Pancreas (tissue), 10 donors: ENCODE measurements at places on chromosomes 6 and 20. TPM values are rescaled to one million over a fixed set of nuclear protein-coding genes. Genes with fewer than 3 reads are reported as not detected.

DNA sequence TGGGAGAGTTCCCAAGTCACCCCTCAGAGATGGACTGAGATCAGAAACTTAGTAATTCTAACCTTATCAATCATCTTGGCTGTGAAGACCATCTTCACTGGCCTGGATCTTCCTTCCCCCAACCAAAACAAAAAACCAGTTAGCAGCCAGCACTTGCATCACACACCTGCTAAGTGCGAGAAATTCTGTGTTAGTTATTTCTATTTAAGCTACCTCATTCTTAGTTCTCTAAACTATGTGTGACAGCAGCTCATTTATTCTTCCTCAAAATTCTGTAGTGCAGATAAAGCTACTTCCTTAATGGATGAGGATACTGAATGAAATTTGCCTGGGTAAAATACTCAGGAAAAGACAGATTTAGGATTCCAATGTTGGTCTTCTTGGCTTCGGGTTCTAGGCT lies 18.2 kb upstream of the TAGAP start:
- H3K27me3 ChIP-seq: no peaks in the 10 kb centered on the region
- H3K36me3 ChIP-seq: no peaks in the 10 kb centered on the region

DNA sequence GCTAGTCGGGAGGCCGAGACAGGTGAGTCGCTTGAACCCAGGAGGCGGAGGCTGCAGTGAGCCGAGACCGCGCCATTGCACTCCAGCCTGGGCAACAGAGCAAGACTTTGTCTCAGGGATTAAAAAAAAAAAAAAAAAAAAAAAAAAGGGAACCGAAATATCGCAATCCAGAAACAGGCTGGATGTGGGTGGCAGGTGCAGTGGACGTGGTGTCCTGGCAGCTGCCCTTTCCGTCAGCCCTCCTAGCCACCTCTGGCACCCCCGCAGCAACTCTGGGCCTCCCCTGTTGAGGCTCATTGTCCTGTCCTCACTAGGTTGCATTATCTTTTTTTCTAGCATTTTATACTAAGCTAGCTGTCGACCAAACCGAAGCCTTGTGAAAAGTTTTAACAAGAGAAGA lies 113.5 kb downstream of the DTNBP1 start:
- no peaks in the 10 kb centered on the region for H3K27me3 ChIP-seq
- H3K27ac ChIP-seq: no peak overlapping the region
- no peaks in the 10 kb centered on the region for H3K4me1 ChIP-seq
- H3K36me3 ChIP-seq: no peaks in the 10 kb centered on the region
- no peak for DNase-seq
- H3K4me3 ChIP-seq: no peak overlapping the region

DNA sequence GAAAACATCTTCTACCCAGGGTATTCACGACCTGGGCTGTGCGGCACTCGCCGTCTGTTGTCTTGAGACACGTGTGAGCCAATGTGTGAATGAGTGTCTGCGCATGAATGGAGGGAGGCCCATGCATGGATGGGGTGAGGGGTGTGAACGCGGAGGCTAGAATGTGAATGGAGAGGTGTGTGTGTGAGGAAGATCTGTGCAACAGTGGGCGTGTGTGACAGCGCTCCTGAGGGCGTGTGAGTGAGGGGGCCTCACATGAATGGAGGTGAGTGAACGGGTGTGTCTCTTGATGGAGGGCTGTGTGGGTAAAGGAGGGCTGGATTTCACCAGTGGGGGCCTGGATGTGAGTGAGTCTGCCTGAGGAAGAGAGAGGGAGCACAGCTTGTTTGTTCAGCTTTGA lies 146.0 kb downstream of the LRFN2 start:
- no peaks in the 10 kb centered on the region for H3K36me3 ChIP-seq
- H3K27me3 ChIP-seq: no peaks in the 10 kb centered on the region
- DNase-seq: no peak
- no peak overlapping the region for H3K4me3 ChIP-seq

IL17F gene
- not detected for total RNA-seq

RPP40 gene
- 2.6 TPM for total RNA-seq

TMEM242 gene
- total RNA-seq: 5.5 TPM

- peak overlapping the region; percentile 84 for H3K27ac ChIP-seq
- no peak for DNase-seq
Measured at GRCh38 chr20:31547720-31548298, 33.6 kb downstream of the HM13 start.

DNA sequence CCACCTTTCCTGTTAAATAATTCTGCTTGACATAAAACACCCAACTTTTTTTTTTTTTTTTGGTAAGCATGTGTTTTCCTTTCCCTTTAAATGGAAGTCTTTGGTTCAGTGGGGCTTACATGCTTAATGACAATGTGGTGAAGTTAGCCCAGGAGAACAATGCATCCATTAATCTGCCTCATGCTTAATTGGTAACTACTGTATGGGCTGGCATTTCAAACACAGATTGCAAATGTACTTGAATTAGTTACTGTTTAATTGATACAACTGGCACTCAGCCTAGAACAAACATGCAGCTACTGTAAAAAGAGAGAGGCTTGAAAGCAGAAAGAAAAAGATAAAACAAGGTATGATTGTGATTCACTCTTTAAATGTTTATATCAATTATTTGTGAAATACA lies 483.6 kb upstream of the NOX3 start:
- H3K27me3 ChIP-seq: no peaks in the 10 kb centered on the region
- H3K4me1 ChIP-seq: peaks cover 13% of the 10 kb centered on the region
- no peak for DNase-seq
- no peak overlapping the region for H3K4me3 ChIP-seq
- no peak overlapping the region for H3K27ac ChIP-seq
- H3K36me3 ChIP-seq: no peaks in the 10 kb centered on the region

DNA sequence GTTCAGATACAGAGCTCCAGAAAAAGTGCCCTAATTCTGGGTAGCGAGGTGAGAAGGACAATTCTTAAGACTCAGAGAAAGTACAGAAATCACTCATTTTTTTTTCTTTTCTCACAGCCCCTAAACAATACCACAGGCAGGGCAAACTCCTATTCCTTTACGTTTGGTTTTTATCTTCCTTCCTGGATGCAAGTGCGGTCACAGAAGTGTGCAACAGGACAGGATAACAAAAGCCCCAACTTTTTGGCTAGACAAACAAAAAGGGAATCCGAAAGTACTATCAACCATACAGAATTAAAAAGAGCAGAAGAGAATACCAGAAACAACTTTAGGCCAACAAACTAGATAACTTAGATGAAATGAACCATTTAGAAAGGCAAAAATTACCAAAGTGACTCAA lies 18.4 kb upstream of the BEND6 start:
- H3K27ac ChIP-seq: no peak overlapping the region
- no peaks in the 10 kb centered on the region for H3K36me3 ChIP-seq
- no peaks in the 10 kb centered on the region for H3K4me1 ChIP-seq
- H3K4me3 ChIP-seq: no peak overlapping the region
- DNase-seq: no peak

DNA sequence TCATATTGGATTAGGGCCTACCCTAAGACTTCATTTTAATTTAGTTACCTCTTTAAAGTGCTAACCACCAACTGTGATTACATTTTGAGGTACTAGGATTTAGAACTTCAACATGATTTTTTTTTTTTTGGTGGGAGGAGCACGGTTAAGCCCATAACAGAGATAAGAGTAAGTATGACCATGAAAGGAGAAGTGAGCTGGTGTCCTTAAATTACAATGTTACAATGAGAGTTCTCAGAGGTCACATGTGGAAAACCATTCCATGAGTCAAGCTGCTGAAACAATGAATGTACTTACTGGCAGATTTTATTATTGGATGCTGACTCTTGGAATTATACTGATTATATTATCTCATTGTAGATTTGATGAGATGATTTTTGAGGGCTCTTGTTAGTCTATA lies 779.3 kb upstream of the CITED2 start:
- DNase-seq: no peak
- no peak overlapping the region for H3K4me3 ChIP-seq
- no peak overlapping the region for H3K27ac ChIP-seq
- H3K36me3 ChIP-seq: no peaks in the 10 kb centered on the region
- H3K4me1 ChIP-seq: no peaks in the 10 kb centered on the region

GRCh38 chr6:3740551-3741476 lies 10.7 kb downstream of the PXDC1 start:
- H3K27ac ChIP-seq: no peak overlapping the region
- no peak for DNase-seq
- H3K36me3 ChIP-seq: peaks cover 11% of the 10 kb centered on the region
- H3K4me3 ChIP-seq: no peak overlapping the region
- H3K4me1 ChIP-seq: peaks cover 5% of the 10 kb centered on the region

SUN5 gene
- total RNA-seq: not detected

DNA sequence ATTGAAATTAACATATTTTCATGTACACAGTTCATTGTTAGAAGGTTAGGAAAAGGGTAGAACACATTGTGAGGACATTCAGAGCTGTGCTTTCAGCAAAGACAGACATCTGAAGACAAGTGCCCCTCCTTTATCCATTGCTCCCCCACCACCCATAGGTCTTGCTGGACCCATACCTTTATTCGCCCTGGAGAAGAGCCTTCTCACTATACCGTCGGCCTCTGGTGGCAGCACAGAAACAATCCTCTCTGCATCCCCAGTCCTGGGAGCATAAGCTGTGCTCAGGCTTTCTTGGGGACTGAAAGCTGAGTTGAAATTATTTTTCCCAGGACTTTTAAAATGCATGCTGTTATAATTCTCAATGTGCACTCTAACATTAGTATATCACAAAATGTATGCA lies 372.3 kb downstream of the EPHA7 start:
- H3K4me3 ChIP-seq: no peak overlapping the region
- H3K4me1 ChIP-seq: no peaks in the 10 kb centered on the region
- no peak for DNase-seq
- H3K27ac ChIP-seq: no peak overlapping the region
- no peaks in the 10 kb centered on the region for H3K27me3 ChIP-seq

DNA sequence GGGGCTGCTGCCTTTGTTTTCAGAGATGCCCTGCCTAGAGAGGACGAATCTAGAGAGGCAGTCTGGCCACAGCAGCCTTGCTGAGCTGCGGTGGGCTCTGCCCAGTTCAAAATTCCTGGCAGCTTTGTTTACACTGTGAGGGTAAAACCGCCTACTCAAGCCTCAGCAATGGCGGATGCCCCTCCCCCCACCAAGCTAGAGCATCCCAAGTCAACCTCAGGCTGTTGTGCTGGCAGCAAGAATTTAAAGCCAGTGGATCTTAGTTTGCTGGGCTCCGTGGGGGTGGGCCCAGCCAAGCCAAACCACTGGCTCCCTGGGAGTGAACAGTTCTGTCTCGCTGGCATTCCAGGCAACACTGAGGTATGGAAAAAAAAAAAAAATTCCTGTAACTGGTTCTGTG lies 970.9 kb downstream of the TBC1D32 start:
- no peak for DNase-seq
- no peak overlapping the region for H3K27ac ChIP-seq
- no peaks in the 10 kb centered on the region for H3K27me3 ChIP-seq

DNA sequence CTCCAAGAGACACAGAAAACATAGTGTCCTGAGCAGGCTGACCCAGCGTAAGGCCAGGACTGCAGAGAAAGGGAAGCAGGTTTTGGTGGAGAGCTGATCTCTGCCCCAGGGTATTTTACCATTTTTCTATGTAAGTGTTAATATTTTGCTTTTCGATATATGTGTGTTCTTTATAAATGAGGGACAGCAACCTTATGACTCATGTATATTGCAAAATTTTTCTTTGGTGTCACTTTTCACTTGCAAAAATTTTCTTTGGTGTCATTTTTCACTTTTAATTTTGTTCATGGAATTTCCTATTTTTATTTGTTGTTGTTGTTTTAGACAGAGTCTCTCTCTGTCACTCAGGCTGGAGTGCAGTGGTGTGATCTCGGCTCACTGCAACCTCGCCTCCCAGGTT lies 34.6 kb upstream of the PXDC1 start:
- DNase-seq: no peak
- no peaks in the 10 kb centered on the region for H3K4me1 ChIP-seq
- H3K4me3 ChIP-seq: no peak overlapping the region
- H3K27ac ChIP-seq: no peak overlapping the region
- H3K36me3 ChIP-seq: no peaks in the 10 kb centered on the region

- no peak overlapping the region for H3K27ac ChIP-seq
- H3K27me3 ChIP-seq: no peaks in the 10 kb centered on the region
- H3K4me1 ChIP-seq: no peaks in the 10 kb centered on the region
- no peak overlapping the region for H3K4me3 ChIP-seq
- DNase-seq: no peak
Measured at GRCh38 chr6:101550451-101550850, 156.9 kb downstream of the GRIK2 start.

- no peaks in the 10 kb centered on the region for H3K27me3 ChIP-seq
- no peak for DNase-seq
- H3K27ac ChIP-seq: no peak overlapping the region
- H3K4me3 ChIP-seq: no peak overlapping the region
- no peaks in the 10 kb centered on the region for H3K36me3 ChIP-seq
- H3K4me1 ChIP-seq: peaks cover 5% of the 10 kb centered on the region
Measured at GRCh38 chr6:157530126-157530525, 149.1 kb downstream of the ZDHHC14 start.

- no peaks in the 10 kb centered on the region for H3K36me3 ChIP-seq
- no peaks in the 10 kb centered on the region for H3K4me1 ChIP-seq
- H3K27ac ChIP-seq: no peak overlapping the region
- no peak overlapping the region for H3K4me3 ChIP-seq
- DNase-seq: no peak
Measured at GRCh38 chr6:169372589-169372988, 118.9 kb upstream of the THBS2 start.

GRCh38 chr20:25116739-25117458 lies 35.0 kb upstream of the VSX1 start:
- H3K4me1 ChIP-seq: peaks cover 17% of the 10 kb centered on the region
- no peak overlapping the region for H3K27ac ChIP-seq
- H3K36me3 ChIP-seq: no peaks in the 10 kb centered on the region
- no peaks in the 10 kb centered on the region for H3K27me3 ChIP-seq

C6orf15 gene
- not detected for total RNA-seq

DNA sequence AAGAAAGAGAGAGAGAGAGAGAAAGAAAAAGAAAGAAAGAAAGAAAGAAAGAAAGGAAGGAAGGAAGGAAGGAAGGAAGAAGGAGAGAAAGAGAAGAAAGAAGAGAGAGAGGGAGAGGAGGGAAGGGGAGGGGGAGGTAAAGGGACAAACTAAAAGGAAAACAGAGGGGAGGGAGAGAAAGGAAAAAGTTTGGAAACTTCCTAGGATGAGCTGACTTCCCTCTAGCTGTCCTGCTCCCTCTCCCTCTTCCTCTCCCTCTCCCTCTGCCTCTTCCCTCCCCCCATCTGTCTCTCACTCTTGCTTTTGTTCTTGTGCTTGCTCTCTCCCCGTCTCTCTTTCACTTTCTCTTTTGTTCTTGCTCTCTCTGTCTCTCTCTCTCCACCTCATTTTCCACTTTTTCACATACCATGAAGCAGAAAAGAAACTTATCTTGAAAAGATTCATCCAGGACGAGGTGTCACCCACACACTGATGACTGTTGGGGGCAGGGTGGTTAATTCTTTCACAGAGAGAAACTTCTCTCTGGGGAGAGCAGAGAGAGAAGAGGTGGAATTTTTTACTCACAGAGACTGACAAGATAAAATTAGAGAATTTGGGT lies 56.4 kb upstream of the DUSP22 start:
- no peaks in the 10 kb centered on the region for H3K27me3 ChIP-seq
- no peak overlapping the region for H3K4me3 ChIP-seq
- no peak for DNase-seq
- H3K36me3 ChIP-seq: no peaks in the 10 kb centered on the region
- H3K4me1 ChIP-seq: no peaks in the 10 kb centered on the region
- H3K27ac ChIP-seq: no peak overlapping the region

GRCh38 chr6:12602951-12603672 lies 113.5 kb upstream of the PHACTR1 start:
- H3K4me1 ChIP-seq: no peaks in the 10 kb centered on the region
- no peaks in the 10 kb centered on the region for H3K27me3 ChIP-seq
- H3K4me3 ChIP-seq: no peak overlapping the region
- no peak overlapping the region for H3K27ac ChIP-seq
- no peak for DNase-seq

- no peak for DNase-seq
- no peaks in the 10 kb centered on the region for H3K4me1 ChIP-seq
- no peaks in the 10 kb centered on the region for H3K27me3 ChIP-seq
- no peak overlapping the region for H3K4me3 ChIP-seq
Measured at GRCh38 chr6:78199044-78199443, 546.2 kb downstream of the MEI4 start.
